Stimulated activated CD8-positive, alpha-beta memory T cell treated with anti-CD3 and anti-CD28 coated beads, Interleukin-7, amount 100 ng/mL, for 1 hour (primary cell): ENCODE measurements at places on chromosomes 12 and 14.

- DNase-seq, result no peak
Observed at GRCh38 chr12:109719123-109720022, 5.7 kb downstream of the FAM222A start.

GRCh38 chr12:23707270-23707669, 242.2 kb downstream of the SOX5 start:
- DNase-seq, result no peak

DNA sequence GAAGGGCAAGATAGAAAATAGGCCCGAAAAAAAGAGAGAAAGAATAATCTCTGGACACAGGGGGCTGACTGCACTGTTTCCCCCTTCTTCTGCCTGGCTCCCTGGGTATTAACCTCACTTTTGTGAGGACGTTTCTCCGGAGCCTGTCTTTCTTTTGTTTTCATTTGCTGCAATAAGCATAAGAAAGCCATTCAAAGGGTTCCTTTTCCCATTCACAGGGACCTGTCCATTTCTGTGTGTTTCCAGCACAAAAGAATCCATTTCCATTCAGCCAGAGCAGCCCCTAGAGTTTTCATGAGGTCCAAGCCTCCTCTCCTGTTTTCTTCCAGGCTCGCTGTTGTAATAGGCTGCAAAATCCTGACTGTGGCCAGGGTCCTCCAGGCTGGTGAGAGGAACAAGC, 16.8 kb downstream of the PLXNC1 start:
- DNase-seq, result no peak

GRCh38 chr14:59679872-59680271, 103.3 kb upstream of the CCDC175 start:
- no peak for DNase-seq

- no peak for DNase-seq
Observed at GRCh38 chr12:76946446-76946845, 67.6 kb upstream of the CSRP2 start.

DNA sequence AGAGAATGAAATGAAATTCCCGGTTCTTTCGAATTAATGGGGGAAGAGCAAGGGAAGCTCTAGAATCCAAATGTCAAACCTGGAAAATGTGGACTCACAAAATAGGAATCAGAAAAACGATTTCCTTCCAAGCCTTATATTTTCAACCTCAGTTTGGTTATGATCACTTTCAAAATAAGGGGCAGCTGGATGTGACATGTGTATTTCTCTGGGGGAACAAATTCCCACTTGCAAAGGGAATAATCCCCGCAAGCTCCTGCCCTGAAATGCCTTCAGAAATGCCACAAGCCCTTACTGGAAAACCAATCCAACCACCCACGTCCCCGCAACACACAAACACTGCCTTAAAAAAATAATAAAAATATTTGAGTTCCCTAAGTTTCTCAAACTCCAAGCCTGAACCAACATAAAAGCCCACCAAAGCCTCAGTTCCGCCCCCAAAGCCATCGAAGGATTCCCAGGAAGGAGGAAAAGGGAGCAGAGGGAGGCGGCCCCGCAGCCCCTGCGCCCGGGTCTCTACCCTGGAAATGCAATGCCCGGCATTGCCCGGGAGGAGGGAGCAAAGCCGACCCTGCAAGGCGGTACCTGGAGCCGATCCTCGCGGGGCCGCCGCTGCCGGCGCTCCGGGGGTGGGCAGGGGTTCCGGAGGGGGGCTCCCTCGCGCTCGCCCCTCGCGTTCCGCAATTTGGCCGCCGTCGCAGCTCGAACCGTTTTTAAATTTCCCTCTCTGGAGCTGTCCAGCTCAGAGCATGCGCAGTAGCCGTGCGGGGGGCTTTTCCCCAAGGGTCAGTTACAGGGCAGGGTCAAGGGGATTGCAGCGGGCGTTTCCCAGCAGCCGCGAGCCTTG, at the start of gene FOXN4:
FOXN4 (minus strand) TSS at position 751 of the 847 bp plus-strand sequence. CDS start 963 bp downstream, outside the sequence.
- DNase-seq, result no peak

GRCh38 chr12:113040722-113041171, 15.8 kb upstream of the DTX1 start:
- DNase-seq, result no peak

DNA sequence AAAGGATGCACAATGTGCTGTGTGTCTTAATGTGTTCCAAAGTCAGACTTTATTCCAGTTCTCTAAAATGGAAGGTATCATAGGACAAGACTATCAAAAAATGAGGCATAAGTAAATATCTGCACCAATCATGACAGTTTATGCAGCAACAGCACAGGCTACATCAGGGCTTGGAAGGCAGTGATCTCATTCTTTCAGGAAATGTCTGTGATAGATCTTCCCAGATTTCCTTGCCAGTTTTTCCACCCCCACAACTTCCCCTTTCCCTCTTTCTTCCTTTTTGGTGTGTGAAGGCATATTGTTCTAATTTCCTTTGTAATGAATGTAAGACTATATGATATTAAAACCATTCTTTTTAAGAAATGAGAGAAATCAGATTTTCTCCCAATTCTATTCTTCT, 326.7 kb downstream of the ATP23 start:
- no peak for DNase-seq

DNA sequence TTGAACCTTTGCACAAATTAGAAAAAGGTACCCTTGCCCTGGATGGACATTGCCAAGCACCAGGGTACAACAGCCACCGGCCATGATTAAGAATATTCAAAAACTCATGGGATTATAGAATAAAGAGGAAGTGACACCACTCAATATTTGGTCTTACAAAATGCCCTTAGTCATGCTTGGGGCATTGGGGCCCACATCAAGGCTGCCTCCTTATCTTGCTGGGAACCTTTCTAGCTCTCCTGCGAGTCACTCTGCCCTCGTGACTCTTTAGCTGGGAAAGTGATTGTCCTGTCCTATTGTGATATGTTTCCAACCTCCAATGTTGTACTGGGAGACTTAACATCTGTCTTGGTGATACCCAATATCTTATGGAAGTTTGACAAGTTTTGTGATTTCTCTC, 57.8 kb downstream of the GTF2A1 start:
- DNase-seq, result no peak

DNA sequence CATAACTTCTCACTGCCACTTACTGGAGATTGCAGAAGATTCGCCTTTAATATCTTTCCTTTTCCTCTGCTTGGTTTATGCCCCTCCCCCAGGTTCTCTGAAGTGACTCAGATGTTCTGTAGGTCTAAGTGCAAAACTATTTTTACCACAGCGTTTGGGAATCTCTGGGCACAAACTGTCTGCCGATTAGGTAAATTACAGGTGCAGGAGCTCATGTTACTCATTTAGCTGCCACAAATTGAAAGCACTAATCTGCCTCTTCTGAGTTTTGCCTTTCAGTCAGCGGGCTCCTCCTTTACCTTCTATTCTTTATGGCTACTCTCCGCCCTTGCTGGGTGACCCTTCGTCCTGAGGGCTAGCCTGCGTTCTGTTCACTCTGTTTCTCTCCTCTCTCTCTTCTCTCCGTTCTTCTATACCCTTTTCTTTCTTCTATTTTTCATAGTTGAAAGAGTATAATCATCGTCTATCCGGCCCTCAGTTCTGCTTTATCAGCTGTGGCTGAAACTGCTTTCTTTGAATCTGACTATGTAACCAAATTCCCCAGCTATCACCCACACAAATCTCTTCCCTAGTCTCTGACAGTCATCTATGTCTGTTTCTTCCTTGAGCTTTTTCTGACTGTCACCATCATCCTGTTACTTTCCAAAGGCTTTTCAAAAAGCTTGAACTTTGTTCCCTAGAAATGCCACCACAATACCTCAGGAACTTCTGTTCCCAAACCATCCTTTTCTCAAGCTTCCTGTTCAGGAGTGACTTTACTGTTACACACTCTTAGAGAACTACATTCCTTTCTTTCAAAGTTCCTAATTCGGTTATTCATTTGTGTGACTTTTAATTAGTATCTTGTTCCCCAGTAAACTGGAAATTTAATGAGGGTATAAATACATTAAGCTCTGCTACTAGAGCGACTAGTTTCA, 4.3 kb upstream of the MYF6 start:
- no peak for DNase-seq

DNA sequence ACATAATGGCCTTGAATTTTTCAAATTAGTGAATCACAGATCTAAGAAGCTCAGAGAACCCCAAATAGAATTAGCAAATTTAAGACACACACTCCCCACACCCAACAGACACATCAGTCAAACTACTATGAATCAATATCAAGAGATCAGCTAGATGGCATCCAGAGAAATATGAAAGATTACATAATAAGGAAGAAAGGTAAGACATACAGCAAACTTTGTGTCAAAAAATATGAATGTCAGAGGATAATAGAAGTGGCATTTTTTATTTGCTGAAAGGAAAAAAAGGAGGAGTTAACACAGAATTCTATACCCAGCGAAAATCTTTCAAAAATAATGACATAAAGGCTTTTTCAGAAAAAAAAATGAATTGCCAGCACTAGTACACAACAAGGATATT, 110.5 kb upstream of the COCH start:
- no peak for DNase-seq

- no peak for DNase-seq
Observed at GRCh38 chr12:70068743-70069142, 174.5 kb upstream of the CNOT2 start.

DNA sequence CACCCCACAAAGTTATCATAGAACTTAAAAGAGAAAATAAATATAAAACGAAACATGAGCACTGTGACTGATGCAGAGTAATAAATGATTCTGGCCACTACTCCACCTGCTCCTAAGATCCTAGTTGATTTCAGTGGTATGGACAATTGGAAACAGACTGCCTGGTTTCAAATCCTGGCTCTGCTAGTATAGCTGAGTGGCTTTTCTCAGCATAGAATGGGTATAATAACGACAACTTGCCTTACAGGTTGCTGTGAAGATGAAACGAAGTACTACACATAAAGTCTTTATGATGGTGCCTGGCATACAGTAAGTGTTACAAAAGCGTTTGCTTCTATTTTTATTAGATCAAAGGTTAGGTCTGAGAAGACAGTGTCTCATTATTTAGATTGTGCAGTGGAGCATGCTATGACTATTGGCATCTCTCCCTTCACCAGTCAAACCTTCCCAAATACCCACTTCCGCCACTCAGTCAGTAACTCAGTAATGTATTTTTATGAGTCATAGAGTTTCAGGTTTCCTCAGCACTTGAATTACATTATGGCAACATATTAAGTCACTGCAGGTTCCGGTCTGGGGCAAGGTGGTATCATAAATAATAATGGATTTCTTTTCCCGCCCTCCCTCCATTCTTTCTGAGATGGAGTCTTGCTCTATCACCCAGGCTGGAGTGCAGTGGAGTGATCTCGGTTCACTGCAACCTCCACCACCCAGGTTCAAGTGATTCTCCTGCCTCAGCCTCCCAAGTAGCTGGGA, 29.7 kb upstream of the NR2C1 start:
- DNase-seq, result no peak

- no peak for DNase-seq
Observed at GRCh38 chr12:2052826-2053678, at the start of gene CACNA1C. Gene CACNA1C (plus strand): TSS chr12:2052987. CDS start chr12:2053563, 576 bp downstream.

DNA sequence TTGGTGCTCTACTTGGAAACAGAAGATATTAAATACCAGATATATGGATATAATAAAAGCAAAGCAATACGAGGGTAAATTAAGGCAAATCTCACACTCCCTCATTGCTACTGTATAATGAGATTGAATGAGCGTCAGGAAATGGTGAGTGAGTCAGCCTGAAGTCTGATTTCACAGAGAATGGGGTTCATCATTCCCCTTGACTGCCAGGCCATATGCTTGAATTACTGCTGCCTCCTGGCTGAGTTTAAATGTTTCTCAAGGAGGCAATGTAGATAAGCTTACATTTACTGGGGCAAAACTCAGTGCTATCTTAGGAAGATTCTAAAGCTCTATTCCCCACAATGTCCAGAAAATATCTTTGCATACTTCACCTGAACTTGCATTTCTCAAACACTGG, 380.2 kb downstream of the TMEM132D start:
- DNase-seq, result no peak

GRCh38 chr12:130487636-130488357, 150.1 kb downstream of the PIWIL1 start:
- no peak for DNase-seq

DNA sequence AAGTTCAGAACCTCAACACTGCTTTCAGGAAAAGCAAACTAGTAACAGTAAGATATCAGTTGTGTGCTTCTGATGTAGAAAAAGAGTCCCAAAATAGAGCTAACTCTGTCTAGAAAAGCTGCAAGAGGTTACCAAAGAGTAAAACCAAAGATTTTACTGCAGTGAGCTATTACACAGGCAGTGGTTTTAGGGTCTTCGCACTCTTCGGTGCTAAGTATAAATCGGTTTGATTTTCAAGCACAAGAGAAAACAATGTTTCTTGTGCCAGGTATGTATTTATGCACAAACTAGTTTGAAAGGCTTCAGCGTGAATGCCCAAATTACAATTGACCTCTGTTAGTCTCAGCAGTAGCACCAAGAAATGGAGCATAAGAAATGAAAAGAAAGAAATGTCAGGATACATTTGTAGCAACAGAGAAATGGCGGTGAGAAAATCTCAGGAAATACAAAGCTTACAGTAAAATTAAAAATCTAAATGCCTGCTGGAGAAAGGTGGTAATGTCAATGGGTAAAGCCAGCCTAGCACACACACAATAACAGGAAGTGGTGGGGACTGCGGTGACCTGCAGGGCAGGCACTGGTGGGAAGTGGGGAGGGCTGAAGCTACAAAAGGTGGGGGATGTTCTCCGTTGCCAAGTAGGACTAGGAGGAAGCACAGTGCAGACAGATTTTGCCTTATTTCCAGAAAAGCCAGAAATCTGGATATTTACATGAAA, 18.0 kb upstream of the DYRK2 start:
- peak; percentile 61 for DNase-seq

DNA sequence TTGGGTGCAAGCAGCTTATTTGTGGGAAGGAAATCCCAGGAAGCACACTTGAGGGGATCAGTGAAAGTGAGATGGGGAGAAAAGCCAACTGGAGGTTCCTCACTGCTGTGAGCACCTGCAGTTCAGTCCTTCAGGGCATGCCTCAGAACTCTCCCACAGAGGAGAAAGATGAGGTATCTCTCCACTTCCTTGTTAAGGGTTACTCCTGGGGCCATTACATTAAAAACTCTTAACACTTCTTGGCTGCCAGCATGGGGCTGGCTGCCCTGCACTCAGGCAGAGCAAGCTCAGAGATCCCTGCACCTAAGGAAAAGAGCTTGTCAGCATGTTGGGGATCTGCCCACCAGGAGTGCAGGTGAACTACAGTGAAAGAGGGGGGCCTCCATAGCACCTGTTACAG, 28.8 kb downstream of the FERMT2 start:
- DNase-seq, result no peak

GRCh38 chr14:96586921-96587822, 85.0 kb downstream of the PAPOLA start:
- no peak for DNase-seq

DNA sequence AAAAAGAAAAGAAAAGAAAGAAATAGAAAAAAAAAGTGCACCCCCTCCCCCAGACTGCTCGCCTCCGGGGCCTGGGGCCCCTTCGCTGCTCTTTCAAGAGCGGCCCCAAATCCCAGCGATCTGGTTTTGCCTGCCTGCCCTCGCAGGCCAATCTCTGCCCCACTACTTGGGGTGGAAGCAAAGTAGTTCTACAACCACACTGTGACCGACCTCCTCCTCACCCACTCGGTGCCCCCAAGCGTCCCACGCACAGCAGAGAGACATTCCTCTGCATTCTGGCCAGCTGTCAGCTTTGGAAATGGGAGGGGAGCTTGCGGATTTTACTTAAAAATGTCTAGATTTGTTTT, 2.4 kb upstream of the TBX3 start:
- DNase-seq, result no peak
